T-helper 17 cell (primary cell): ENCODE measurements at places on chromosomes 12 and 14.

GRCh38 chr12:108441549-108441948 is 73.5 kb upstream of the FICD start:
- DNase-seq = no peak

- DNase-seq = no peak
These were observed 41.3 kb downstream of the RESF1 start for GRCh38 chr12:32000373-32001005.

DNA sequence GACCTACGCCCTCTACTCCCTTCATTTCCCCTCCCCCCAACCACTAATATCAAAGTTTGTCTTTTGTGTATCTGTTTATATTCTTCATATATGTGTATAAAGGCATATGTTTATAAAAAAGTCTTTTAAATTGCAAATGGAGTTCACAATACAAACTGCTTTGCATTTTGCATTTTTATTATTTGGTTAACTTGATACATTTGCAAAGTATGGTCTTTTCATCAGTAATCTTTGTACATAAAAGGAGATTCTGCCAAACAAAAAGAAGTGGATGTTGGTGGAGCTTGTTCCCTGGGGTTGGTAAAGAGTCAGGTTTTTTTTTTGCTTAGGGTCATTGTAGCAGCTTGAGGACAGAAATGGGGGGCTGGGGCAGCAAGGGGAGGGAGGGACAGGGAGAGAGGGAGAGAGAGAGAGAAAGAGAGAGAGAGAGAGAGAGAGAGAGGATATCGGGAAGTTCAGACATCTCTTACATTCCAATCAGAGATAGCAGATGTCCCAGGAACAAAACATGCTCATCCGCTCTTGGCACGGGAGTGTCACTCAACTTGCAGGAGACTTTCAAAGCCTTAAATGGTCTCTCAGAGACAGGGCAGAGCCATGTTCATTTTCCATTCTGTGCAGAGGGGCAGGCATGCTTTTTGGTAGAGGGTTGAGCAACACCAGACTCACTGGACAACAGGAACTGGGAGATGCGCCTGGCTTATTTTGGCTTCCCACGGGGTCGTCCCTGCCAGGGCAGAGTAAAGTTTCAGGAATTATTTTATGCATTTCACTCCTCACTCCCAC is 44.8 kb upstream of the TBX5 start:
- DNase-seq = no peak

GRCh38 chr12:52838609-52839435 is 4.7 kb upstream of the KRT79 start:
- DNase-seq = no peak

GRCh38 chr12:47097276-47097896 is 17.6 kb upstream of the AMIGO2 start:
- DNase-seq = no peak

DNA sequence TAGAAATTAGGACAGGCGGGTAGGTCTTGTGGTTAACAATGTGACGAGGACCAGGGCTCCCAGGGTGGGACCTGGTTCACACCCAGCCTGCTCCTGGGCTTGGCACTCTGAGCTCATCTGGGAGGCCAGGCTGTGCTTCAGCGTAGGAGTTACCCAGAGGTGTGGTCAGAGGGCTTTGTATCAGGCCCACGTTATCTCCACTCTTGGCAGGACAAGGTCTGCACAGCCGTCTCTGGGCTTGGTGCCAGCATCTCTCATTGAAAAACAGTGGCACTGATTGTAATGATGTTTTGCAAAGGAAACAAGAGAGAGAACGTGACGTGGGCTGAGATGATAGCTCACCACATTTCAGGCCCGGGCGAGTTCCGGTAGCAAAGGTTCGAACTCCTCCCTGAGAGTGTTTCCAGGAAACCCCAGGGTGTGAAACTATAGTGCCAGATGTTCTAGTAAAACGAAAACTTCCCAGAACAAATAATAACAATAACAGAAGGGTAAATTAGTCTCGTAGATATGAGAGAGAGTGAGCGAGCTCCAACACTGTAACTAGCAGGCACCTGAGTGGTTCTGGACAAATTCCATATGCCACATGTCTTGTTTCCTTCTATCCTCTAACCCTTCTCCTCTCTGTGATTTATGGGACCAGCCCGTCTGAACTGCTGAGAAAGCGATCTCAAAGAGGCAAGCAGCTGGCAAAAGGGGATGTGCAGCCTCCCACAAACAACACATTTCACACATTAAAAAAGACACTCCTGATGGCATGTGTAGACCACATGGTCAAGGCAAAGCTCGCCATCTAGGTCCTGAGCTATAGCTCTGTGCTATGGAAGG is 227.3 kb downstream of the KTN1 start:
- DNase-seq = peak; percentile 68

GRCh38 chr14:60760644-60761364 is 26.2 kb downstream of the MNAT1 start:
- no peak for DNase-seq

- DNase-seq = no peak
These were observed 138.1 kb downstream of the GPR65 start for GRCh38 chr14:88142997-88143396.

DNA sequence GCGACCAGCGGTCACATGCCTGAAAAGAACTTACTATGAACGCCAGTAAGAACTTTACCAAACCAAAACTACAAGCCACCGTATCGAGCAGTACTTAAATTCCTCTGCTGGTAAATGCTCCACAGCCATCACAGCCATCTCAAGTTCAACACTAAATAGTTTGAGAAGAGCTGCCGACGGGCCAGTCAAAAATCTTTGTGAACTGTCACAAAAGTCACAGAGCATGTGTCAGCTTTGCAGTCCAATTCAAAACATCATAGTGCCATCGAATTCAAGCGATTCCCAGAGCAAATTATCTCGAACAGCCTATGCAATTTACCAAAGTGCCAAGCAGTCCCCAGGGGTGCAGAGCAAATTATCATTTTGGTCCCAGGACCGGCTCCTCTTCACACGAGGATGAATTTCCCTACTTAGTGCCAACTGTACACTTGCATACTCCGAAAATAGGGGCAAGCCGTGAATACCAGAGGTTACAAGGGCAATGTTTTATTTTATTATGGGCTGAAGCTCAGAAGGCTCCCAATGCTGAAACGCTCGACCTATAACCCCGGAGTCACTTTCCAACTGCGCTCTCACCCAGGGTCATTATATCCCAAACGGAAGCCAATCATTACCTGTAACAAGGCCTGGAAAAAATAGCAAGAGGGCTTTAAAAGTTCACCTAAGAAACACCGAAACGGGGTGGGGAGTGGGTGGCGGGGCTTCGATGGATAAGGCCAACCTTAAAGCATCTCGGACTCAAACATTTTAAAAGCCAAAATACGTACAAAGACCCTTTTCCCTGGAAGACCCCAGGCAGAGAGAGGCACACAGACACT is 1.1 kb downstream of the LRP6 start:
- DNase-seq = no peak

- DNase-seq = no peak
These were observed 462 bp upstream of the ETNK1 start for GRCh38 chr12:22624548-22624869.

GRCh38 chr14:69048456-69048855 is 69.4 kb upstream of the ACTN1 start:
- DNase-seq = no peak

DNA sequence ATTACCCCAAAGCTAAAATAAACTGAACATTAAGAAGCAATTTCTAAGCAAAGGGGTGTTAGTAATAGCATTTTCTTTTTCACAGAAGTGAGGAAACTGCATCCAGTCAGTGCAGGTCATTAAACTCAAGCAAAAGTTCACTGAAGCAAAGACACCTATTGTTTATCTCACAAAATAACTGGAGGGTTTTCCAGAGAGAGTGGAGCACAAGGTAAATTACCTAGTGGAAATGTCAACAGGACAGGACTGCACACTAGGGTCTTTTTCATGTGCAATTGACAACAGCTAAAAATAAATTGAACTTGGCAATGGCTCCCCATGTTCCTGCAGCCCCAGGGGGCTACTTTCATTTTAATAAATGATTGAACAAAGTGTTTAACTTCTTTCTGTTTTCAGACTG is 742.0 kb downstream of the GALC start:
- no peak for DNase-seq

DNA sequence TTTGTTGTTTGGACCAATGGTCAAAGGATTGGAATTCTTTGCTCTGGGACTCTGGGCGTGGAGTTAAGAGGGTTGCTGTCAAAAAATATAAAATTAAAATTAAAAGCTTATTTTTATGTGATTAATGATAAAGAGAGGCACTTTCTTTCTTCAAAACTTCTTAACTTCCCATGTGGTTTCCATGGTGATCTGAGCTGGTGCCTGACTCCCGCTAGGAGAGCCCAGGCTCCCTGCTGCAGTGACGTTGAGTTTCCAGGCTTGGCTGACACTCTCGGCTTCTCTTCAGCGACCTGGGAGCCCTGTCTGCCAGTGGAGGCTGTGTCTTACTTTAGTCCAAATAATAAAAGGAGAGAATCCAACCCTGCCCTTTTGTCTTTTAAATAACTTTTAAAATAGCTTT is 84.4 kb downstream of the GALC start:
- DNase-seq = no peak

DNA sequence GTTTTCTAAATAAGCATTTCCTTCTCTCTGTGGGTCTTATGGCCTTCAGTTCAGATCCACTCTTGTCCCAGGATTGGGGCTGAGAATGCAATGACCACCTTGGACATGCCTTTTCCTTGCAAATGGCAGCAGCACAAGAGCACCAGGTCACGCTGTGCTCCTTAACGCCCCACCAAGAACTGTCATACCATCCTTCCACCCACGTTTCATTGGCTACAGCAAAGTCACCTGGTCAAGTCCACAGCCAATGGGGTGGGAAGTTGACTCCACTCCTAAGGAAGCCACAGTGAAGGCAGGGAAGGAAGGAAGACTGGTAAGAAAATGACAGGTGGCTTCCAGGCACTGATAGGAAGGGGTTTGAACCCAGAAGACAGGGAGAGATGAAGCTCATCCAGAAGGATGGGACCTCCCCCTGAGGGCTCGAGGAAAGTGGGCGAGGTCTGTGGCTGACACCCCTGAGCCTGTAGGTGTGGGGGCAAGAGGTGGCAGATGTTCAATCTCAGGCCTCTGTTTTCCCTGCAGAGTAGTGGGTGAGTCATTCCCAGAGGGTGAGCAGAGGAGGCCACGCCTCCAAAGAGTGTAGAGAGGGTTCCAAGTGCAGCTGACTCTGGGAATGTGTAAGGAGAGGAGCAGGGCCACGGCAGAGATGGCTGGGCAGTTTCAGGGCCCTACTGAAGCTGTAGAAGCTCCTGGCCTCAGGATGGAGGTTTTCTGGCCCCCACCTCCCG is 113.5 kb upstream of the VRK1 start:
- DNase-seq = no peak

GRCh38 chr14:90061685-90062126 is at the start of gene KCNK13:
KCNK13 (plus strand) TSS chr14:90061994; CDS start chr14:90062206, 212 bp downstream.
- DNase-seq = no peak

GRCh38 chr12:6211421-6211869 is 11.2 kb downstream of the CD9 start:
- DNase-seq = no peak

DNA sequence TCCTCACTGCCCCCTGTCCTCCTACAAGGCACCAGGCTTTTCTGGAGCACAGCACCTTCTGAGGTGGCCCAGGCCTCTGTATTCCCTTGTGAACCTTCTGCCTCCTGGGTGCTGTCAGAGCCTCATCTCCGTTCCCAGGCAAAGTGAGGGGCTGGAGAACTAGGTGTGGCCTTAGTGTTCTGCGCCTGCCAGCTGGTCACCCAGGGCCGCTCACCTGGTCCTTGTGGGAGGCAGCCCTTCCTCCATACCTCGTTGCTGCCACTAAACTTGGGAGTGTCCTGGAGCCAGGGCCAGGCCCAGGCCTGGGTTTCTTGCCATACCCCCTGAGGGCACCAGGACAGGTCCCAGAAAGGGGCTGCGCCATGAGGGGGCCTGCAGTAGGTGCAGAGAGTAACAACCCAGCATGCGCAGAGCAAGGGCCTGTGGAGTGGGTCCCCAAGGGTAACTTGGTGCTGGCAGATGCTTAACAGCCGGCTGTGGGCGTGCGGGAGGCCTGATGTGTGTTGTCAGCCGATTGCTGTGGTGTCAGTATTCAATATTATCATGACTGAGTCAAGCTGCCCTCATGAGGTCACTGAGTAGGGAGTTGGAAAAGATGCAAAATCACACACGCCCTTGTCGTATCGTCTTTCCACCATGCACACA is 17.1 kb downstream of the OTUB2 start:
- no peak for DNase-seq

- peak; percentile 53 for DNase-seq
These were observed 46.7 kb downstream of the LRRC74A start for GRCh38 chr14:76872796-76873432.

DNA sequence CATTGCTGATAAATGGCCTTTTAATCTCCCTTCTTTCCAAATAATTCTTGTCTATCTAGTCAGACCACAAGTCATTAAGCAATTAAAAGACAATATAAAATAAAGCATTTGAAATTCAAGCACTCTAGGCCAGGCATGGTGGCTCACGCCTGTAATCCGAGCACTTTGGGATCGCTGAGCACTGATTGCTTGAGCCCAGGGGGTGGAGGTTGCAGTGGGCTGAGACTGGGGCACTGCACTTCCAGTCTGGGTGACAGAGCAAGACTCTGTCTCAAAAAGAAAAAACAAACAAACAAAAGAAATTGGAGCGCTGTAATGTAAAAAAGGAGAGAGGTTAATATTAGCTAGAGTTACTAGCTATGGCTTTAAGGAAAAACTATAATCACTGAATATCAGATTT is 30.5 kb upstream of the CSRP2 start:
- DNase-seq = no peak

DNA sequence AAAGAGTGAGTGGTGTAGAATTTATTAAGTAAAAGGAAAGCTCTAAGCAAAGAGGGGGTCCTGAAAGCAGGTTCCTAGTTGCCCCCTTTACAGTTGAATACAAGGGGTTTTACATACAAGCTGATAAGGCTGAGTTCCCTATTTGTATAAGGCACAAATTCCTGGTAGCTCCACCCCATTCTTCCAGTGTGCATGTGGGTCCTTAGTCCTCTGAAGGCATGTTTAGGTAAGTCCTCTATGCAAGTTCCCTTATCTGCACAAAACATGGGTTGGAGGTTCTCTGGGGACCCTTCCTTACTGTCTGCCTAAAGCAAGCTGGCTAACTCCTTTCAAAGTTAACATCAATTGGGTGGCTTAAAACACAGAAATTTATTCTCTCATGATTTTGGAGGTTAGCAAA is 2.9 kb upstream of the FAR2 start:
- no peak for DNase-seq

DNA sequence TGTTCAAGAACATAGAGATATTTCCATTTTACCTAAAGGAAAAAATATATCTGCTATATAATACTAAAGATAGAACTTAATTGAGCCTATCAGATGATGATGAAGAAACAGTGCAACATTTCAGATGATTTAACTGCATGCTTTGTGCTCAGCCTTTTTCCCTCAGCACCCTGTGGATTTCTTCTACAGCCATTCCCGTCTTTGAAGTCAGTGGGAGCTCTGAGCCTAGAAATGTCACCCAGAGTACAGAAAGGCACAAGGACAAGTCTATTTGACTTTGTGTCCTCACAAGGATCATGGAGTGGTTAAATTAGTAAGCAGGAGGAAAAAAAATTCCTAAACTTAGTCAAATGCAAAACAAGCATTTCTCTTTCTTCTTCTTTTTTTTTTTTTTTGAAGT is 994.0 kb upstream of the FLRT2 start:
- no peak for DNase-seq
